ENCODE measurements at places on chromosomes 1 and 21.

DNA sequence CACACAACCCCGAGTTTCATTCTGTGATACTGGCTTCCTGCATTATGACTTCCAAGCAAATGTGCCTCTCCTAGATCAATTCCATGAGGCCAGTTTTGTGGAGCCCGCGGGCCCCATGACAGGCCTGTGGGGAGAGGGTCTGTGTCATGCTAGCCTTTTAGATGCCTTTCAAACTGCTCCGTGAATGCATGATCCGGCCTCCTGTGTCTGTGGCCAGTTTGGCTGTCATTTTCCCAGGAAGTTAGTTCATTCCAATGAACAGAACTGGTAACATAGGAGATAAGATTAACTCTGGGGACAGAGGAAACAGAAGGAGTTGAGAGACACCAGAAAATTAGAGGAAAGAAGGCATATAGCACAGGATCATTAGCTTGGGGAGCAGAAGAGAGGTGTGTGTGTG is 3.2 kb downstream of the FNDC7 start:
- no peak overlapping the region for H3K4me3 ChIP-seq
- H3K27ac ChIP-seq = no peak overlapping the region
- DNase-seq = no peak
- H3K4me1 ChIP-seq = peaks cover 3% of the 10 kb centered on the region
- H3K27me3 ChIP-seq = no peaks in the 10 kb centered on the region

- H3K4me1 ChIP-seq = no peaks in the 10 kb centered on the region
Measured at GRCh38 chr1:29490204-29490934, 254.0 kb downstream of the PTPRU start.

DNA sequence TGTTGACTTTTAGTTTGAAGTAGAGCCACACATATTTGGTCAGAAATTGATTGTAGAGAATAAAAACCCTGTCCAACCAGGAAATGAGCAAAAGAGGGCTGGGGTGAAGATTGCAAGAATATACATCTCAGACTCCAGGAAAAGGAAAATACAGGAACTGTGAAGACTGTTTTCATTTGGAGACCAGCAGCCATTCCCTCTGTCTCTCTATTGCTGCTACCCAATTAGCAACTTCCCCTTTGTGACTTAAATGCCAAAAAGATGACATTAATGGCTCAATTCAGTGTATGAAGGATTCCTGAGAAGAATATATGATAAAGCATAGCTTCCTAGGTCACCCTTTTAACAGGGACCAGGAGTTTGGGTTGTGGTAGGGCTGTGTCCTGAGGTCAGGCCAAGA is 31.6 kb upstream of the CEP350 start:
- H3K27me3 ChIP-seq = no peaks in the 10 kb centered on the region
- H3K36me3 ChIP-seq = peaks cover 39% of the 10 kb centered on the region
- no peak for DNase-seq
- no peak overlapping the region for H3K27ac ChIP-seq
- no peak overlapping the region for H3K4me3 ChIP-seq

DNA sequence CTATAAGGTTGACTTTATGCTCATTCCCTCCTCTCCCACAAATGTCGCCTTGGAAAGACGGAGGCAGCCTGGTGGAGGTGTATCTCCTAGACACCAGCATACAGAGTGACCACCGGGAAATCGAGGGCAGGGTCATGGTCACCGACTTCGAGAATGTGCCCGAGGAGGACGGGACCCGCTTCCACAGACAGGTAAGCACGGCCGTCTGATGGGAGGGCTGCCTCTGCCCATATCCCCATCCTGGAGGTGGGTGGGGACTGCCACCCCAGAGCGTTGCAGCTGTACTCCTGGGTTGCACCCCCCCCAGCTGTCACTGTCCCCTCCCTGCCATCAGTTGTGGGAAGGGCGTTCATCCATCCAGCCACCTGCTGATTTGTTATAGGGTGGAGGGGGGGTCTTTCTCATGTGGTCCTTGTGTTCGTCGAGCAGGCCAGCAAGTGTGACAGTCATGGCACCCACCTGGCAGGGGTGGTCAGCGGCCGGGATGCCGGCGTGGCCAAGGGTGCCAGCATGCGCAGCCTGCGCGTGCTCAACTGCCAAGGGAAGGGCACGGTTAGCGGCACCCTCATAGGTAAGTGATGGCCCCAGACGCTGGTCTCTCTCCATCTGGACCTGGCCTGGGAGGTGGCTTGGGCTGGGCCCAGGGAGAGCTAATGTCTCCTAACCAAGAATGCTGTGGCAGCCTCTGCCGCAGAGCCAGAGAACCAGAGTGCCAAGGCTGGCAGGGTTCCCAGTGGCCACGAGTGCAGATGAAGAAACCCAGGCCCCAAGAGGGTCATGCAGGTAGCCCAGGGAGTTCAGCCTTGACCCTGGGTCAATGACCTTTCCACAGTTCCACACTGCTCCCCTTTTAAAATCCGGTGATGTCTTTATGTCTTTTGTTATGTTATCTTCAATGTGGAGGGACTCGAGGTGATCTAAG is 13.1 kb downstream of the PCSK9 start:
- no peaks in the 10 kb centered on the region for H3K27me3 ChIP-seq
- DNase-seq = no peak
- H3K27ac ChIP-seq = no peak overlapping the region
- H3K4me1 ChIP-seq = no peaks in the 10 kb centered on the region
- H3K36me3 ChIP-seq = no peaks in the 10 kb centered on the region
- H3K4me3 ChIP-seq = no peak overlapping the region

Measured in activated T-cell treated with anti-CD3 and anti-CD28 coated beads, Interleukin-2, amount 50 U/mL, for 24 hours (primary cell).